ENCODE measurements at places on chromosomes 6 and 20.

DNA sequence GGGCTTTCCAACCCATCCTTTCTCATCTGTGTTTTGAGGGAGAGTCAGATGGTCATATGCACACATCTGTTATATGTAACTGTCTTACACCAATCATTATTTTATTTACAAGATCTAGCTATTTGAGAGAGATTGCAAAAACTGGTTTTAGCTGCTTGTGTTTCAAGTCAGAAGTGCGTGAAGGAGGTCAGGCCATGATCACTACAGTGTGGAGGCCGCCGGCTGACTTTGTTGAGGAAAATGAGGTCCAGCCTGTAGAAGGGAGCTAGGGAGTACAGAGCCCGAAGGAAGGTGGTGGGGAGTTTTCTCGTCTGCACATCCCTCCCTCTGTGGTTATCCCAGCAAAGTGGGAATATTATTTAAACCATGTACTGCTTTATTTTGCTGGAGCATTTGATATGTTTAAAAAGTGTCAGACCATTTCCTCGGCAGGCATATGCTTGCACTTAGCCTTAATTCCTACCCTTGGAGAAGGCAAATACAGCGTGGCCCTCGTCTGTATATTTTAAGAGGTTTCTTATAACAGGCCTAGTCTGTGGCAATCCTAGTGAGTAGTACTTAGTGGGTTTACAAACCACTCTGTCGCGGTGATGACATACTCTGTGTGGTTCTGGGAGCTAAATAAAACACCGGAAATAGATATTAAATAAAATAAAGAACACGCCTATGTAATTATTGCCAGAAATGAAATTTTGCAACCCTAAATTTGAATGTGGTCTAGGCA, 95.6 kb downstream of the UST start:
- DNase-seq: no peak

DNA sequence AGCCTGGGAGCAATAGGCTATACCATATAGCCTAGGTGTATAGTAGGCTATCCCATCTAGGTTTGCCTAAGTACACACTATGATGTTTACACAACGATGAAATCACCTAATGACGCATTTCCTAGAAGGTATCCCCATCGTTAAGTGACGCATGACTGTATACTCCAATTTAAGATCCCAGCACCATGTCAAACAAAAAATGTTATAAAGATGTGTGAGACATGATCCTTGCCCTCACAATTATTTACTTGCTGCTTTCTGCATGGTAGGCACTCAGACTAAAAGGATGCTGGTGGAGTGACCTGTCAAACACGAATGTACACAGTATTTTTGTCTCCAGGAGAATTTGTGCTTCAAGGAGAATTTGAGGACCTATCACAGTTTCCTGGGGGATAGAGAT, 32.3 kb downstream of the SNAP25 start:
- no peak for DNase-seq

GRCh38 chr6:41092421-41093140, 19.8 kb downstream of the NFYA start:
- DNase-seq: no peak

DNA sequence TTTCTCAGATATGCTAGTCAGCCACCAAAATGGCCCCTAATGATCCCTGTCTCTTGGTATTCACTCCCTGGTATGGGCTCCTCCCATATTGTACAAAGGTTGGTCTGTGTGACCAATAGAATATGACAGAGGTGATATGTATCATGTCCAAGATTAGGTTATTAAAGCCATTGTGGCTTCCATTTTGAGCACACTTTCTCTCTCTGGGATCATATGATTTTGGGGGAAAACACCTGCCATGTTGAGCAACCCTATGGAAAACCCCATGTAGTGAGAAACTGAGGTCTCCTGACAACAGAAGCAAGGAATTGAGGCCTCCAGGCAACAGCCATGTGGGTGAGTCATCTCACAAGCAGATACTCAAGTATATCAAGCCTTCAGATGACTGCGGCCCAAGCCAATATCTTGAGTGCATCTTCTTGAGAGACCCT, 7.1 kb upstream of the ZNF318 start:
- peak; percentile 39 for DNase-seq
